Stimulated activated CD8-positive, alpha-beta memory T cell treated with anti-CD3 and anti-CD28 coated beads, Interleukin-2, amount 100 ng/mL, for 1 hour (primary cell): ENCODE measurements at places on chromosomes 5 and 9.

DNA sequence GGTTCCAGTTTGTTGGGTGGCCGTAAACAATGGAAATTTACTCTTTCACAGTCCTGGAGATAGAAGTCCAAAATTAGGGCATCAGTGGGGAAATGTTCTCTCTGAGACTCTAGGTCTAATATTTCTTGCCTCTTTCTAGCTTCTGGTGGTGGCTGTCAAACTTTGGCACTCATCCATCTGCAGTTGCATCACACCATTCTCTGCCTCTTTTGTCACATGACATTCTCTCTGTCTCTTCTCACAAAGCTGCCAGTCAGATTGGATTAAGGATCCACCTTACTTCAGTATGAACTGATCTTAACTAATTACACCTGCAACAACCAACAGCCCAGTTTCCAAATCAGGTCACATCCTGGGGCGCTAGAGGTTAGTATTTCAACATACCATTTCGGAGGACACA is 222.9 kb upstream of the FTMT start:
- DNase-seq = no peak

- DNase-seq = no peak
Measured at GRCh38 chr5:71937921-71938698, 169.2 kb upstream of the MAP1B start.

GRCh38 chr9:89563571-89564345 is 41.1 kb upstream of the GADD45G start:
- DNase-seq = no peak

DNA sequence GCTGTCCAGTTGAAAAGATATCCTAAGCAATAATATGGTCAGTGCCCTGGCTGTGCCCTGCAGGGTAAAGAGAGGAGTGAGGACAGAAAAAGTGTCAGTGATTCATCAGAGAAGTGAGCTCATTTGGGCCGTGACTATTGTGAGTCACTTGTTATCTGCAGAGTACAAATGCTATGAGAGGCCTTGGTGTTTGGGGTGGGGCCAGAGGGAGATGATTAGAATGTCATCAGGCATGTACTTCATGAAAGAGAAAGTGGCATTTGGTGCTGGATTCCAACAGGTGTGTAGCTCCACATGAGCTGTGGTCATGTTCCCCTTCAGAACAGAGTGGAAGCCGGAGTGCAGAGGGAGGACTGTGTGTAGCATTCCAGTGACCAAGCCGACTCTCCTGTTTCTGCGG is 174.1 kb downstream of the KDM4C start:
- no peak for DNase-seq

DNA sequence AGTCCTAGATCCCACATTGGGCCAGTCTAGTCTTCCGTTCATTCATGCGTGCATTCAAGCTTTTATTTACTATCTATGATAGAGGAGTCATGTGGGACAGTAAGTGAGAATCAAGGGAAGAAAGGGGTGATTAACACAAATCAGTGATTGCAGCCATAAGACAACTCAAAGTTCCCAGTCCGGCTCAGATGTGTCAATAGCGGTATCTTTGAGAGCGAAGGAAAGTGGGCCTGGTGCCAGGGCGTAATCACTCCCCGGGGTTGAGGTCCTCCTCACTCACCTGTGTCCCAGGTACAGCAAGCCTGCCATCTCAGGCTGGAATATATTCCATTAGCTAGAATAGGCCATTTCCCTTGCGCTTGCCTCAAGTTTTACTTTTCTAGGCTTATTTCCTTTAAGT is 196.3 kb downstream of the ATP10B start:
- no peak for DNase-seq

DNA sequence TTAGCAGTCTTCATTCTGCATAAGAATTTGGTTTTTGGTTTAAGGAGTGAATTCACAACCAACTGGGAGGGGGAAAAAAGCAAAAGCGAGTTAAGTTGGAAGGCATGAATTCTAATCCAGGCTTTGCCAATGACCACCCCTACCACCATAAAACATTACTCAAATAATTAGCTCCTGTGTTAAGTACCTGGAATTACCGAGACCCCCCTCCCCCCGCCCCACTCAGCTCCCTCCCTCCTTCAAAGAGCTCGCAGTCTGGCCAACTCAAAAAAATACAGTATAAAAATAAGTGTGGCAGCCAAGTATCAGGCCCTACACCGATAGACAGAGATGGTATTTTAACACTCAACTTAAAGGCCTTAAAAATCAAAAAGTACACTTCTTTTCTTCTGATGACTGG is 492 bp downstream of the ATG12 start:
- DNase-seq = no peak

DNA sequence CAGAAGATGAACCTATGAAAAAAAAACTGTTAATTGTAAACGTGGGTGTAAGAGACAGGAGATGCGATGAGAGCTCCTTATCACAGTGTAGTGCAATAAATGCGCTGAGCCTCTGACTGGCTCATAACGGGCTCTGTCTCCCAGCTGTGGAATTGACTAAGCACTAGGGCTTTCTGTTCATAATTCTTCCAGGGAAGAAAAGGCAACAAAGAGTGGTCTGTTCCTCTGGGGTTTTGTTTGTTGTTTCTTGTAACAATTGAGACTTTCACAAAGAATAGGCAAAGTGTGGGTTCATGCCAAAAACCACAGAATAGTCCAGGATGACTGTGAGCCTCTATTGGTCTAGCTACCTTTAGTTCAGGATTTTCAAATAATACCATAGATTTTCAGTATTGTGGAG is 39.4 kb downstream of the UBE2QL1 start:
- no peak for DNase-seq

DNA sequence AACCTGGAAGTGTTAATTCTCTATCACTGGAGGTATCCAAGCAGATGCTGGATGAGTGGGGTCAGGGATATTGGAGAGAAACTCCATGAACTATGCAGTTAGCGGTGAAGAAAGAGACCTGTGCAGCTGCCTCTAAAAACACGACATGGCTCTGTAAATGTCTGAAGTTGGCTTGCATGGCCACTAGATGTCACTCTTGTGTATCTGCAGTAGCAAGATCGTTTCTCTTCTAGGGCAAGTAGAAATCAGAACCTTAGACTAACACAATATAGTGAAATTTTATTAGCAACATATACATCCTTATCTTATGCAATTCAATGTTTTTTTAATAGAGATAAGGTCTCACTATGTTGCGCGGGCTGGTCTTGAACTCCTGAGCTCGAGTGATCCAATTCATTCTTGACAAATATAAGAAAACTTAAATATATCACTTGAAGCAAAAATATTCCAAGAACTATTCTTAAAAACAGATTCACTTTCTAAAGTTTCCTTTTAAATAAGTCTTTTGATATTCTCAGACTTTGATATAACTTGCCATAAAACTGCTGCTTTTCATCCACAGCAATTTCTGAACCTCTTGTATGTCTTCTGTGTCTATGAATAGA is 2.9 kb downstream of the OR2S2 start:
- DNase-seq = no peak

GRCh38 chr9:113503613-113504211 is 40.2 kb downstream of the RGS3 start:
- no peak for DNase-seq

DNA sequence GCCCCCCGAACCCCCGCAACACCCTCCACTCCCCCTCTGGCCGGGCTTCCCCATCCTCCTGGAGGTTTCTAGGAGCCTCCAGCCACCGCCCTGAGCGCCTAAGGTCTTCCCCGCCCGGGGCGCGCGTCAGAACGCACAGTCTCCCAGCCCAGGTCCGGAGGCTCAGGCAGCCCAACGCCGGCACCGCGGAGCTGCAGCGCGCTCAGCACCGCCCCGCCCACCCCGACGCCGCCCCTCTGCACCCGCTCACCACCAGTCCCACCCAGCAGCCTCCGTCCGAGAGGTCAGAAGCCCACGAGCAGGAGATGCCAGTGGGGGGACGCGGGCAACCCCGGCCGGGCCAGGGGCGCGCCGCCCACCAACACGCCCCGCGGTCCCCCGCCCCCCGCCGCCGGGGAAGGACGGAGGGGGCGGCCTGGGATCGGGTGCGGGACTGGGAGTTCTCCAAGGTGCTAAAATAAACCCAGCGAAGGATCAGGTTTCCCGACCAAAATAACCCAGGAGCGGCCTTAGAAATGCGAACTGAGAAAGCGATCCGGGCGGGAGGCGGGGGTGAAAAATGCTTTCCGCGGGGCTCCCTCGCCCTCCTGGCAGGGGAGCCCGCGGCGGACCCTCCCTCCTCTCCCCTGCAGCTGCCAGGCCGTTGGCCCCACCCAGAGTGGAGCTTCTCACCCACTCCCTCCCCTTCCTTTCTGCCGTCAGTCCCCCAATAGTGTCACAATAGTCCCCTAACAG is 6.5 kb upstream of the FAM78A start:
- DNase-seq = no peak

GRCh38 chr5:57566914-57567313 is 84.3 kb upstream of the ACTBL2 start:
- no peak for DNase-seq

GRCh38 chr9:110532908-110533665 is 46.5 kb downstream of the SVEP1 start:
- no peak for DNase-seq

GRCh38 chr5:121698690-121699089 is 153.0 kb upstream of the FTMT start:
- DNase-seq = no peak

- DNase-seq = no peak
Measured at GRCh38 chr5:156715287-156715686, 134.8 kb upstream of the PPP1R2B start.

DNA sequence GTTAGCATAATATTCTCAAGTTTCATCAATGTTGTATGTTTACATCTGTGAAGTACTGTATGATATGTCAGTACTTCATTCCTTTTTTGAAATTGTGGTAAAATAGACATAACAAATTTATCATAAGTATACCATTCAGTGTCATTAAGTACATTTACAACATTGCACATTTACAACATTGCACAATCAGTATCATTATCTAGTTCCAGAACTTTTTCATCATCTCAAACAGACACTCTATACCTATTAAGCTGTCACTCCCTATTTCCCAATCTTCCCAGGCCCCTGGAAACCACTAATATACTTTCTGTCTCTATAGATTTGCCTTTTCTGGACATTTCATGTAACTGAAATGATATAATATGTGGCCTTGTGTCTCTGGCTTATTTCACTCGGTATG is 75.1 kb upstream of the ATG10 start:
- DNase-seq = no peak

DNA sequence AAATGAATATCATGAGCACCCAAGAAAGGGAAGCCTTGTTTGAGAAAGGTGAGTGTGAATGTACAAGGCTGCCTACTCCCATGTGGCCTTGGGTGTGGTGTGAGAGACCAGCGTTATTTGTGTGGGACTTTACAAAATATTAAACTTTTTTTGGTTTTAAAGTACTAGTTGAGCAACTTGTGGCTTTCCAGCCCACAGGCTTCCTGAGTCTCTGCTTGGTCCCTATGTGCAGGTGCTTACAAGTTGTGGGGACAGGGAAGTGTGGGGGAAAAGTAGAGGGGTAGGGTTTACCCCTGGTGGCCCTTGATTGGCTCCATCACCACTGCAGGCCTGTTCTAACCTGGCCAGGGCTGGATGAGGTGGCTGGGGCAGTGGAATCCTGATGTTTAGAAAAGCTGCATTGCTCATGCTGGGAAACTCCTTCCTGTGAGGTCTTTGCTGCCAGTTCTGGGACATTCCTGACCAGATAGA is 19.7 kb downstream of the PTTG1 start:
- DNase-seq = no peak

DNA sequence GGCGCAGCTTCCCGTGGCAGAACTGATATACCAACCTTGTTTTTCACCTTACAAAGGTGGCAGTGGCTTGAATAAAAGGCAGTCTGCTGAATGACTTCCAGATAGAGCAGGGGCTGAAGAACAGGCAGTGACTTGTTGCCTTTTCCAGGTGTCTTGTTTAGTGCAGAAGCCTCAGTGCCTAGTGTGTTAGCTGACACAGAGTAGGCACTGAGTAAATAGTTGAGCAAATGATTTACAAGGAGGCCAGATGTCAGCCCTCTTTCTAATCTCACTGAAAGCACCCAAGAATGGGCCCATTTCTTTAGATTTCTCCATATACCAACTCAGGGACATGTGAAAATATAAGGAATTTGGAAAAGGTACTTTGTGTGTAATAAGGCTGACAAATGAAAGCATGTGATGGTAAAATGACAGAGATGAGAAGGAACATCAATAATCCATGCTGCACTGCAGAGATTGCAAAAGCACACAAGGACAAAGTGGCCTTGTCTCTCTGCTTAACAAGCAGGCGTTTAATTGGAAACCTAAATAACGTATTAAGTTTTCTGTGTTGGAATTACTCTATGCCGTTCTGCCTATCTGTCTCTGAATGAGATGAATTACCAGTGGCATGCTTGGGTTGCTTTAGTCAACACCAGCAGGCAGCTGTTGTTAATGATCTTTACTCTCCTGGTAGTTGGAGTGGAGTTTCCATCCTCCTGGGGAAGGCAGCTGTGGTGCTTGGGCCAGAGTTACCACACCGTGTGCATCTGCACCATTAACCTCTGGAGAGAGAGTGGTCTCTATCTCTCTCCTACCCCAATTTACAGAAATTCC is 360.1 kb upstream of the C9orf72 start:
- no peak for DNase-seq

DNA sequence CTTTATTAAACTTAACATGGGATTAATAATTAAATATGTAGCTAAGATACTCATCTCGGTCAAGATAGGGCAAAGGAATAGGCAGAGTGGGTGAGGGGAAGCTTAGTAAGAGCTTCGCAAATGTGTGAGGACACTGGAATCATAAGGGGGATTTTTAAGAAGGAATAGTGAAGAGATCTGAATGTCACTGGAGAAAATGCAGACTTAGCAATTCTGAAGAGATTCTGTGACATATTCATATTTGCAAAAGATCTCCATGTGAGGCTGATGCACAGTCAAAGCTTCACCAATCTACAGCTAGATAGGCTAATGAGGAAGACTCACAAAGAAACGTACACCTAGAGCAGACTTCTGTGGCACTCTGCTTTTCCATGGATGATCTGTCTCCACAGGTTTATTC is 1202.8 kb upstream of the CDH6 start:
- no peak for DNase-seq

DNA sequence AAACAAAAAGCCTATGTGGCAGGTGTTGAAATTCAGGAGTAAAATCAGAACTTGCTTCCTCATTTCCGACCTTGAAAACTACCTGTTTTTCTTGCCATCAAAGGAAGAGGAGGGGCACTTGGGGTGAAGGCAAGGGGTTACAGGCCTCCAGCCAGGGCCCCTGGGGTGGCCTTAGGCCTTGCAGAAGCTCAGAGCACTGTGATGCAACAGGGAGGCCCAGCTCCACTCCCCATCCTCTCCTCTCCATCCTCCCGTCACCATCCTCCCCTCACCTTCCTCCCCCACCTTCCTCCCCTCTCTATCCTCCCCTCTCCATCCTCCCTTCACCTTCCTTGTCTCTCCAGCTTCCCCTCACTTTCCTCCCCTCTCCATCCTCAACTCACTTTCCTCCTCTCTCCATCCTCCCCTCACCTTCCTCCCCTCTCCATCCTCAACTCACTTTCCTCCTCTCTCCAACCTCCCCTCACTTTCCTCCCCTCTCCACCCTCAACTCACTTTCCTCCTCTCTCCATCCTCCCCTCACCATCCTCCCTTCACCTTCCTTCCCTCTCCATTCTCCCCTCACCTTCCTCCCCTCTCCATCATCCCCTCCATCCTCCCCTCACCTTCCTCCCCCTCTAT is 111.6 kb downstream of the WNK2 start:
- DNase-seq = no peak
